ENCODE measurements at places on chromosomes 7 and 10.

- no peak for DNase-seq
These were observed 222.6 kb downstream of the HTR7 start for GRCh38 chr10:90635111-90635765.

DNA sequence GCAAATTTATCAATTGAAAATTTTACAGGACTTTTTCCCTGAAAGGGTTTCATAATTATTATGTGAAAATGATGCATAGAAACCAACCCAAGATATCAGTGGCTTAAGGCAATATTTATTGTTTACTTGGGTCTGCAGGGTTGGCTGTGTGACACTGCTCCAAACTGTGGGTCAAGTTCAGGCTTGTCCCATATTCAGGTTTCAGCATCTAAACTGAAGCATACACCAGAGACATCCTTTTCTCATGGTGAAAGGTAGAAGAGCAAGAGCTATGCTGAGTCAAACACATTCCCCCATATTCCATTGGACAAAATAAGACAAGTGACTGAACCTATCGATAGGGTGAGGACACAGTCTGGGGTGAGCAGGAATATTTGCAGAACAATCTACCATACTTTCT lies 110.9 kb downstream of the MAPK8 start:
- no peak for DNase-seq

- DNase-seq, result no peak
These were observed 231.7 kb downstream of the USP6NL start for GRCh38 chr10:11379771-11380170.

DNA sequence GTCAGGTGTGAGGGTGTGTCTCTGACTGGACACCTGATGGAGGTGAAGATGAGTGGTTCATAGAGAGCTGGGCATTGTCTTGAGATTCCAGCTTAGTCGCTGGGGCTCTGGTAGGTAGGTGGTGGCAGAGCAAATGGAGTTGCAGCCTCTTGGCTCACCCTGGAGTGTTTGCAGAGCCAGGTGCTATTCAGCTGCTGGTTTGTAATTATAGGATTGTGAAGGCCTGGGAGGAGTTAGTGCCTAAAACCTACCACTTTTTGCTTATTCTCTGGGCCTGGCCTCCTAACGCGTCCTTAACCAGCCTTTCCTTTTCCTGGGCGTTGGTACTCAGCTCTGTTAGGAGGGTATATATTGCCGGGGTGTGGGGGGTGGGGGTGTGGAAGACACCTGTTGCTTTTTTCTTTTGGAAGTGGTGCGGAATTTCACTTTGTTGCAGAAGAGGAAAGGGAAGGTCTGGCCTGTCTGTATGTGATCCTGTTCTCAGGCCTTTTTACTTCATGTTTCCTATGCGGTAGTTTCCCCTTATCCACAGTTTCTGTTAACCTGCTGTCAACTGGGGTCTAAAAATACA lies 3.2 kb downstream of the PPRC1 start:
- DNase-seq, result no peak

DNA sequence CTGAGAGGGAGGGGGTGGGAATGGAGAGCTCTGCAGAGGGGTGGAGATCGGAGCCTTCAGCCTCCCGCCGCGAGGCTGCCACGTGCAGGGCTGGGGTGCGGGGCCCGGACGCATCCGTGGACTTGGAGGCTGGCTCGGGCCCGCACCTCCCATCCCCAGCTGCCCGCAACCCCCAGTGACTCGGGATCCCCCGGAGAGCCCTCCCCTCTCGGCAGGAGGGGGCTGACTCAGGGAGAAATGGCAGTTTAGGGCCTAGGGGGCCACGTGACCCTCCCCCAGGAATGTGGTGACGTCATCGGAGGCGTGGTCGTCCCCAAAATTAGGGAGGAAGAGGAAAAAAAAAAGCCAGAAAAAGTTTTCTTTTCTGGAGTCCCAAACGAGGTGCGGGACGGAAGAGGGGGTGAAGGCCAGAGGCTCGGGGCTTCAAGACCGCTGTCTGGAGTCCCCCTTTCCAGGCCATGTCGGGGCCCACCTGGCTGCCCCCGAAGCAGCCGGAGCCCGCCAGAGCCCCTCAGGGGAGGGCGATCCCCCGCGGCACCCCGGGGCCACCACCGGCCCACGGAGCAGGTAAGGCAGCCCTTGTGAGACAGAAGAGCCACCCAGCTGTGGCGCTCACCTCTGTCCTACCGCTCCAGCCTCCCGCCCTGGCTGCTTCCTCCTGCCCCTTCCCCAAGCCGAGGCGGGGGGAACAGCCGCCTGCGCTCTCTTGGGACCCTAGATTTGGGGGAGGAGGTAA lies at the start of gene TRIP6:
Gene TRIP6, plus strand, starts transcription at position 348 of the 736 bp plus-strand sequence. Its CDS starts 111 bp downstream, at position 459.
- peak; percentile 93 for DNase-seq

- DNase-seq, result no peak
These were observed 10.7 kb upstream of the INSYN2A start for GRCh38 chr10:127207081-127207480.

DNA sequence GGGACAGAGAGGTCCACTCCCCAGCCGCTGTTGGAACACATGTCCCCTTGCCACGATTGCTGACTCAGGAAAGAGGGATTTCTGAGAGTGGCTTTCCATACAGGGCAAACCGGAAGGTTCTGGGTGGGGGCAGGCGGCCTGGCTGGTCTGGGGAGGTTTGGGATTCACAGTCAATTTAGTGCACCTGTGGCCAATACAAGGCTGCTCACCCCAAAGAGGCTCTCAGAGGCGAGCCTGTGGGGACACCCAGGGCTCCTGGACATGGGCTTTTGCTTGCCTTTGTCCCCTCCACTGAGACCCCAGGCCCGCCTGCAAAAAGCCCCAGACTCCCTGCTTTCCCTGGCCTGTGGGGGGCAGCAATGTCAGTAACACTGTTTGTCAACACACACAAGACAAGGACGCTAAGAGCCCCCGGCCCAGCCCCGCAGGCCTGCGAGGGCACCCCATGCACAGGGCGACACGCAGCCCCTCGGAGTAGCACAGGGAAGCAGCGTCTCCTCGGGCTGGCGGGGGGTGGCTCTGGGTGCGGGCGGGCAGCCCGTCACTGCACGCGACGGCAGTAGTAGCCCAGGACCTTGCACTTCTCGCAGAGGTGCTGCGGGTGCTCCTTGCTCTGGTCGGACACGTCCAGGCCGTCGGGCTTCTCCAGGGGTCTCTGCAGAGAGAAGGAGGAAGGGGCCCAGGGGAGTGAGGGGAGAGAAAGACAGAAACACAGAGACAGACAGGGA lies 38.7 kb downstream of the PPIF start:
- no peak for DNase-seq

DNA sequence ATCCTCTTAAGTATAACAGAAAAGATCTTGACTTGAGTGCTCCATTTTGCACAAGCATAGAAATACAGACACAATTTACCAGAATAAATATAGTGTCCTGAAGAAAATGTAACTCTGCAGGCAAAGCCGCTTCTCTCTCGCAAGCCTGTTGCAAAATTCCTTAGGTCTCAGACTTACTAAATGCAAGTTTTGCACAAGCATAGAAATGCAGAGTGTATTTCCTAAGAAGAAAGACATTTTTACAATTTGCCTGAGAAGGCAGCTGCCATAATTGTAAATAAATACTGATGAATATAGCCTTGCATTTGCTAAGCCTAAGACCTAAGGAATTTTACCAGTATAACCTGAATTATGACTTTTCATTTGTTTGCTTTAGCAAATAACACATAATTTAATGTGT lies 67.1 kb downstream of the AGMO start:
- no peak for DNase-seq

DNA sequence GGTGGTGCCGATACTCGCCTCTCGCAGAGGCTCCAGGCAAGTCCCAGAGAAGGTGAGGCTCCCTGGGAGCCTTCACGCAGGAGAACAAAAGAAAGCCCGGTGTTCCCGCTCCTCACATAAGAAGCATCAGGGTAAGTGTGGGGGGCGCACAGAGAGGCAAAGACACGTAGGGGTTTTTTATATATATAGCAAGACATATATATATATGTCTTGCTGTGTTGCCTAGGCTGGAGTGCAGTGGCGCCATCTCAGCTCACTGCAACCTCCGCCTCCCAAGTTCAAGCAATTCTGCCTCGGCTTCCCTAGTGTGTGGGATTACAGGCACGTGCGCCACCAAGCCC lies 61.3 kb downstream of the PDIA4 start:
- DNase-seq, result no peak

- no peak for DNase-seq
These were observed 39.8 kb downstream of the FOXI2 start for GRCh38 chr10:127776816-127777215.

- no peak for DNase-seq
These were observed 45.3 kb upstream of the DNAJB6 start for GRCh38 chr7:157291404-157292080.

- no peak for DNase-seq
These were observed 24.9 kb downstream of the TECTB start for GRCh38 chr10:112308125-112308502.

- no peak for DNase-seq
These were observed 82.2 kb upstream of the CXCL12 start for GRCh38 chr10:44467090-44467489.

DNA sequence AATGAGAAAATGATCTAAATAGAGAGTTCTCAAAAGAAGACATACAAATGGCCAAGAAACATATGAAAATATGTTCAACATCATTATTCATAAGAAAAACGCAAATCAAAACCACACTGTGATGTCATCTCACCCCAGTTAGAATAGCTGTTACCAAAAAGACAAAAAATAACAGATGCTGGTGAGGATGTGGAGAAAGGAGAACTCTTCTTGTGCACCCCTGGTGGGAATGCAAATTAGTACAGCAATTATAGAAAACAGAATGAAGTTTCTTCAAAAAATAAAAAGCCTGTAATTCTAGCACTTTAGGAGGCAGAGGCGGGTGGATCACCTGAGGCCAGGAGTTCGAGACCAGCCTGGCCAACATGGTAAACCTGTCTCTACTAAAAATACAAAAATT lies 199.3 kb downstream of the PARD3 start:
- DNase-seq, result no peak

DNA sequence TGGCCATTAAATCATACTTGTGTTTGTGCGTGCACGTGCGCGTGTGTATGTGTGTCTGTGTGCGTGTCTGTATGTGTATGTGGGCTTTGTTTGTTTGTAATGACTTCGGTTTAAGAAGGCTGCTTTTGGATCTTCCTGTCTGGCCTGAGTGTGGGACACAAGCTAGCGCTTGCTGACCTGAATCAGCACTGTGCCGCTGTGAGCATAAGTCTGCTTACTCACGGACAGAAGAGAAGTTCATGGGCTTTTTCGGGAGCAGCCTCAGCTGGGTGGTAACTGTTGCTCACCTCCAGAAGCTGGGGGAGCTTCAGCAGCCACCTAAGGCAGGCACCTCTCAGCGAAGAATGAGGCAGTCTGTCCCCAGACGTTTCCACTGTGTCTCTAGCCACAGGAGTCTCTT lies 56.1 kb upstream of the TRUB1 start:
- DNase-seq, result no peak

DNA sequence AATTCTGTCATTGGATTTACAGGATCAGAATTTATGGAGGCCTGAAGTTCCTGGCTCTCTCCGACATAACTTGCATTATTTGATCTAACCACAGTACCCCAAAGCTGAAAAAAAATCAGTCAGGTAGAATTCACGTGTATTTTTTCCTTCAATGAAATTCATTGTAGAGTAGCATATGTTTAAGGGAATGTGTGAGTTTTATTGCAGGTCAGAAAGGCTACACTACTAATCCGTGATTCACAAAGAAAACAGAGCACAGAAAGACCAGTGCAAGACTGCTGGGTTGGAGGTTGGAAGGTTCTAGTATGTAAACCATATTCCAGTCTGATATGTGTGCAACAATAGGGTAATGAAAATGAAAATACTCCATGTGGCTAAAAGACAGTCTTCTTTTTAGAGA lies 247.0 kb upstream of the FERD3L start:
- DNase-seq, result no peak

GRCh38 chr7:30842542-30843451 lies 68.9 kb upstream of the AQP1 start:
- DNase-seq, result no peak

- no peak for DNase-seq
These were observed 2.1 kb upstream of the ZKSCAN1 start for GRCh38 chr7:100013328-100013676.

DNA sequence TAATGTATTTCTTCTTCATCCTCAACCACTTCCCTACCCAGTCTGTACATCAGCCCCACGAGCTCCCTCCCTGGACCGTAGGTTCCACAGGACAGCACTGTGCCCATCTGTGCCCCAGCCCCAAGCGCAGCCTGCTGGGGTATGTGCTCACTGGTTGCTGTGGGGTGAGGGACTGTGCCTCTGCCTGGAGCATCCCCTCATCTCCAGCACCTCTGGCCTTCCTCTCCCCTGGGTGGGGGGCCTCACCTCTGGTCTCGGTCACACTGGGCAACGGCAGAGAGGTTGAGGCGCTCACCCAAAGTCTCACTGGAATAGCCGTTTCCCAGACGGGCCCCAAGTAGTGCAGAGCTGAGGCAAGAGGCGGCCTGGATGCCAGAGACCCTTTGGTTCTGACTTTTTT lies 1.5 kb upstream of the PRKAR1B start:
- no peak for DNase-seq

DNA sequence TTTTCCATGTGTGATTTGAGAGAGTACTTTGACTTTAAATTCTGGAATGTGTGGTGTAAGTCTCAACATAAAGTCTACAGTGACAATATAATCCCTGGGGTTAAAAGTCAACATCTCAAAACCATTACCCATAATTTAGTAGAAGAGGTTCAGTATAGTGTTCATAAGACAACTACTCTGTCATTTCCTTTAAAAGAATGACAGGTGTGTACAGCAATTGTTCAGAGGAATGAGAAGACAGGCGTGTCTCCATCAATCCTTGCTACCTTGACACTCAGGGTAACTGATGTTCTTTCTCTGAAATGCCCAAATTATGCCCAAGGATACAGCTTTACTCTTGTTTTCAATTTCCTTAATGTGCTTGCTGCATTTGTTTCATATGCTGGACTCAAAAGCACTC lies 256.4 kb downstream of the DYNC1I1 start:
- DNase-seq, result no peak

DNA sequence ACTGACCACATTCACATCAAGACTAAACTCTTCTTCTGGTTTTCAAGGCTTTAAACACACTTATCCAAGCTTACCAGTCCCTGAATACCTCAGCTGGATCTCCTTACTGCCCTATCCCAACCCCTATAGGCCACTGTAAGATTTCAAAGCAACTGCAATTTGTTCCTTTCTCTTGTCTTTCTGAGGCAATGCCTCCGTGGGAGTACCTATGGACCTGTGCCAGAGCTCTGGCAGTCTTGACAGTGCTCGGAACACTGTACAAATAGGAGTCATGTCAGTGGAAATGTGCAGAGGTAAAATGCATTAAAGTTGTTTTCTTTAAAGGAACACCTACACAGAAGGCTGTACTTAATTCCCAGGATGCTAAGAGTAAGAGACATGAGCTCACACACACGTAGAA lies 124.7 kb downstream of the CNOT4 start:
- DNase-seq, result no peak

DNA sequence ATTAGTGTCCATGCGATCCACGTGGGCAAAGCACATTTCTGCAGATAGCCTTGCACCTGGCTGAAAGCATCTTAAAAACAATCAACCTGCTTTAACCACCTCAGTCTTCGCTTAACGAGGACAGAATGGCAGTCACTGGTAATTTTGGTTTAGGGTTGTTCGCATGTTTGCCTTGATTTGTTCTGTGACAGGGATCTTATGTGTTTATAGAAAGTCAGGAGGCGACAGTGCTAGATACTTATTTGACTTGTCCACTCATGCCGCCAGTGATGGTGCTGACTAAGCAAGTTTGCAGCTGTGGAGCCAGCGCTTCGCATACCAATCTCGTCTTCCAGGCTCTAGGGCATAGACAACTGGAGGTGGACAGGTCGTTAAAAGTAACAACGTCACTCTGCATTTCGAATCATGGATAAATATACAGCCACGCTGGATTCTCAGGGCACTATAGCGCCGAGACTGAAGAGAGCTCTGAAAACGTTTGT lies 1.2 kb upstream of the TMEM243 start:
- DNase-seq, result no peak

Measured in skin of body (tissue), 3 donors.